Neural progenitor cell (in vitro differentiated cells): ENCODE measurements at places on chromosomes 5 and 9.

GRCh38 chr5:57859626-57860025 is 377.0 kb upstream of the ACTBL2 start:
- DNase-seq, result no peak

GRCh38 chr5:176675676-176676360 is 28.5 kb downstream of the TSPAN17 start:
- DNase-seq, result peak; percentile 66

- DNase-seq, result no peak
Observed at GRCh38 chr5:52875827-52876226, 88.1 kb downstream of the ITGA1 start.

GRCh38 chr9:110742741-110743371 is 74.3 kb downstream of the MUSK start:
- peak; percentile 84 for DNase-seq

- peak; percentile 90 for DNase-seq
Observed at GRCh38 chr9:104868687-104869404, 59.1 kb downstream of the ABCA1 start.

GRCh38 chr9:37302277-37302676 is 120.2 kb upstream of the GRHPR start:
- no peak for DNase-seq

DNA sequence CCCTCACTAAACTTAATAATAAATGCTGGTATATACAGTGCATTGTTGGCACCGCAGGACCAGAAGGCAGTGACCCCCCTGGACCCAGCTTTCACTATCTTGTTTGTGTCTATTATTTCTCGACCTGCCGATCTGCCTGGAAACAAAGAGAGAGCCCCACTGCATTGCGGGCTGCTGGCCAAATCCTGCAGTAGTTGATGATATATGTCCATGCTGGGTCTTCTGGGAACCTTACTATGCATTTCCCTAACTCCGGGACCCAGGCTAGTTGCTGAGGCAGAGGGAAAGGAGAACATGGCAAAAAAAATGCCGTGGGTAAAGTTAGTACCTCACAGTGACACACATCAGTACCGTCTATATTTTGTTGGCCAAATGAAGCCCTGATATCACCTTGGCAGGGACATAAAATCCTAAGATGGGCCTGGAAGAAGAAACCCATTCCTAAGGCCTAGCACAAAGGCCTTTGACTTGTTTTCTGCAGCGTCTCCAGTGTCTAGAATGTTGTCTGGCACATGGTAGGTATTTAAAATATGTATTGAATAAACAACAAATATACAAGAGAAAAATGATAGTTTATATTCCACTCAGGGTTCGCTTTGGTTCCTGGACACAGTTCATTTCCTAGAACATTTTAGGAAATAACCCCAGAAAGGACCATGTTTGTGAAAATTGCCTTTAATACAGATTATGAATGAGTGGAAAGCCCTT is 46.1 kb downstream of the NMUR2 start:
- no peak for DNase-seq

- DNase-seq, result peak; percentile 68
Observed at GRCh38 chr9:130320723-130321481, 55.3 kb downstream of the HMCN2 start.

DNA sequence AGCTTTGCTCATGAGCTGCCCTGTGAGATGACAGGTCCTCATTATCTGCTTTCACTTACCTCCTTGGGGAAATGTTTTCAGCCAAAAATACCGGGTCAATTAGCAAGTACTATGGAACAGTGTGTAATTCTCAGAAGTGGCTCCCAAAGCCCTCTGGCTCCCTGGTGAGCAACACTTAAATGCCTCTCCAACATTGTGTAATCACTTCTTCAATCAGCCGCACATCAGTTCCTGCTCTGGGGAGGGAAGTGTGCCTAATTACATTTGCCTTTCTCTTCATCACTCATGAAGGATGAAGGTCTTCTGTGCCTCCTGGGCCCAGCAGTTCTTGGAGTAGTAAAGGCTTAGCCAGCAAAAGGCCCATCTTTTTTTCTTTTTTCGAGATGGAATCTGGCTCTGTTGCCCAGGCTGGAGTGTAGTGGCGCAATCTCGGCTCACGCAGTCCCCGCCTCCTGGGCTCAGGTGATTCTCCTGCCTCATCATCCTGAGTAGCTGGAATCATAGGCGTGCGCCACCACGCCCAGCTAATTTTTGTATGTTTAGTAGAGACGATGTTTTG is 23.1 kb downstream of the NIM1K start:
- no peak for DNase-seq
